ENCODE measurements at places on chromosomes 16 and 17.

GRCh38 chr16:73217654-73218053, 169.7 kb upstream of the ZFHX3 start:
- DNase-seq = no peak

DNA sequence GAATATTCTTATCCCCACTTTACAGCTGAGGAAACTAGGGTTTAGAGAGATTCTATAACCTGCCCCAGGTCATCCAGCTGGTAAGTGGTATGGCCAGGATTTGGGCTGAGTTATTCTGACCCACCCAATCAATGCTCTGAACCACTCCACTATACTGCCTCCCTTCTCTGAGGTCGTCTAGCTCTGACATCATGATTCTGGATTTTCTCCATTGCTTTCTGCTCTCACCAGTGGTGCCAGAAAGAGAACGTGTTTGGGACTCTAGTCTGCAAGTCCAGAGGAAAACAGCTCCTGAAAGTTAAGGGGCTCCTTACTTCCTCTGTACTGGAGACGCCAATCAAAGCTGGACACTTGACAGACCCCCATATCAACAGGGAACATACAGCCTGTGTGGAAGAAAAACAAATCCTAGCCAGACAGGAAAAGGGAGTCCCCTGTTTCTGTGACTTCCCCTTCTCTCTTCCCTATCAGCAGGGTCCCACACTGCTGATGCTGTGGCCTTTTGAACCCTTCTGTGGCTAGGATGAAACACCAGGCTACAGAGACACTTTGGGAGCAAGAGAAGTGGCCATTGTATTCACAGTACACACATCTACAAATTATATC, 6.0 kb upstream of the EZH1 start:
- DNase-seq = no peak

- no peak for DNase-seq
Measured at GRCh38 chr17:47695429-47696376, 1.7 kb downstream of the TBKBP1 start.

- no peak for DNase-seq
Measured at GRCh38 chr17:66965801-66966262, 1.3 kb downstream of the CACNG4 start.

- DNase-seq = no peak
Measured at GRCh38 chr17:40528692-40529417, 27.4 kb upstream of the TNS4 start.

GRCh38 chr17:14545156-14545906, 244.4 kb downstream of the HS3ST3B1 start:
- DNase-seq = no peak

- no peak for DNase-seq
Measured at GRCh38 chr16:54620197-54620596, 310.5 kb upstream of the IRX5 start.

- no peak for DNase-seq
Measured at GRCh38 chr16:54930869-54931119, 129 bp downstream of the IRX5 start.

GRCh38 chr16:52386694-52387093, 160.2 kb downstream of the TOX3 start:
- no peak for DNase-seq

GRCh38 chr17:46124695-46125592, 68.3 kb downstream of the KANSL1 start:
- DNase-seq = no peak

DNA sequence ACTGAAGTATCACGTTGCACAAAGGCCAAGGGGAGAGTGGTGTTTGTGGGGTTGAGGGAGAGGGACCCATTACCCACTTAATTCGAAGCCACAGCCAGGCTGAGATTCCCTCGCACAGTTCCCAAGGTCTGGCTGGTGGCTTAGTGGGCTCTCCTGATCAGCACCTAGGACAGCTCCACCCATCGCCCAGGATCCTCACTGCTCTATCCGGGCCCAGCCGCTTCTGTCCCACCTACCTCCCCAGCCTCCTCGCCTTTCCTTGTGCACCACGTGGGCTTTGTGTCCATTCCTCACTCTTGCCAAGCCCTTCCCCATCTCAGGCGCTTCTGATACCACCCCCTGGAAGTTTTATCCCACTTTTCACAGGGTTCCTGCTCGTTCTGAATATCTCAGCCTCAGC, 163.5 kb downstream of the CCT6B start:
- DNase-seq = no peak

DNA sequence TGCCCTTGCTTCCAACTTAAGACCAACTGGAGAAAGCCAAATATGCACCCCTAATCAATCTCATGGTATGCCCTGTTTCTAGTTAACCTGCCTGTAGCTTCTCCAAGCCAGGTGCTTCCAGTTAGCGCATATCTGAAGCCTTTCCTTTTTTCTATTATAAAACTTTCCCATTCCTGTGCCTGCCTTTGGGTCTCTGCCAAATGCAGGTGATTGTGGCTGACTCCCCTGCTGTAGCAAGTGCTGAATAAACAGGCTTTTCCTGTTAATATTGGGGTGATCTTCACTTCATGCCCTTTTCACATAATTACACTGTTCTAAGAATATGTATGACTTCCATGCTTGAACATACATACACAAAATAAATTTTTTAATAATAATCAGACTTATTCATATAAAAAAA, 207.4 kb downstream of the TANC2 start:
- no peak for DNase-seq

- no peak for DNase-seq
Measured at GRCh38 chr16:19106625-19107020, 7.1 kb upstream of the ITPRIPL2 start.

DNA sequence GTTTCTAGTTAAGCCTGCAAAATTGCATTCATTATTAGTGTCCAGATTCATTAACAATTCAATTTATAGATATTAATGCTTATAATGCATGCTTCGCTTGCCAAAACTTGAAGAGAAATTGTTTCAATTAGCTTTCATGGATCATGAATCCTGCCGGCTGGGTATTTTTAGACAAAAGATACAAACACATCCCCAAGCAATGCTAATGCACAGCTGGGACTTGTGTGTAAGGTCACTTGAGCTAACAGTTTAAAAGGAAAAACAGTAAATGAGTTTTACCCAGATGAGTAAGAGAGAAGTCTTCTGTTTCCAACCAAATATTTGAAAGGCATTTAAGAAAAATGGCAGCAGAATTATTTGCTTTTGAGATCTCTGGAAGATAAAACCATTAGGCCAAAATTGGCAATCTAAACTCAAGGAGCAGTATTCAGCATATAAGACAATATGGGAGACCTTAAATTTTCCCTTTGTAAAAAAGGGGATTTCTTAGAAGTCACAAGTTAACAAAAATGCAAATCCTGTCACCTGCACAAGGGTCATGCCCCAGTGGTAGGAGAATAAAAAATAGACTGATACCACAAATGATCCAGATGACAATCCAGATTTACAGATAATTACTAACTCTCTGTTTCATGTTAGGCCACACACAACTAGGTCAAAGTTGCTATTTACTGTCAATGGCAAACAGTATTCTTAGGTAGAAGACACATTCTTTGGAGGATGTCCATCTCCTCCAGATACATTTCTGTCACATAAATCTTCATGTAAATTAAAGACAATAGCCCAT, 418.4 kb upstream of the PMFBP1 start:
- no peak for DNase-seq

All from stimulated activated CD4-positive, alpha-beta T cell treated with anti-CD3 and anti-CD28 coated beads, Interleukin-1b, Interleukin-23, amount 100 ng/mL, for 1 hour (primary cell).